Kidney capillary endothelial cell (primary cell): ENCODE measurements at places on chromosomes 6 and 20.
A peak's percentile ranks its signal among the peaks of the same experiment; 100 is the strongest.

DNA sequence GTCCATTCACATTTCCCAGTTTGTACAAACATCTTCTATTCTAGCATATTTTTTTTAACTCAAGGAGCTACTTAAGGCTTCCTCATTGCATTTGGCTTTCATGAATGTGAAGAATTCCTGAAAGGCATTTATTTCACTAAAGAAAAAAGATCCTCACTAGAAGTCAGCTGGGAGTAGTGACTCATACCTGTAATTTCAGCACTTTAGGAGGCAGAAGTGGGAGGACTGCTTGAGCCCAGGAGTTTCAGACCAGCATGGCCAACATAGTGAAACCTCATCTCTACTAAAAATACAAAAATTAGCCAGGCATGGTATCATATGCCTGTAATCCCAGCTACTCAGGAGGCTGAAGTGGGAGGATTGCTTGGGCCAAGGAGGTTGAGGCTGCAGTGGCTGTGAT, 30.9 kb upstream of the XRN2 start:
- no peak for DNase-seq

DNA sequence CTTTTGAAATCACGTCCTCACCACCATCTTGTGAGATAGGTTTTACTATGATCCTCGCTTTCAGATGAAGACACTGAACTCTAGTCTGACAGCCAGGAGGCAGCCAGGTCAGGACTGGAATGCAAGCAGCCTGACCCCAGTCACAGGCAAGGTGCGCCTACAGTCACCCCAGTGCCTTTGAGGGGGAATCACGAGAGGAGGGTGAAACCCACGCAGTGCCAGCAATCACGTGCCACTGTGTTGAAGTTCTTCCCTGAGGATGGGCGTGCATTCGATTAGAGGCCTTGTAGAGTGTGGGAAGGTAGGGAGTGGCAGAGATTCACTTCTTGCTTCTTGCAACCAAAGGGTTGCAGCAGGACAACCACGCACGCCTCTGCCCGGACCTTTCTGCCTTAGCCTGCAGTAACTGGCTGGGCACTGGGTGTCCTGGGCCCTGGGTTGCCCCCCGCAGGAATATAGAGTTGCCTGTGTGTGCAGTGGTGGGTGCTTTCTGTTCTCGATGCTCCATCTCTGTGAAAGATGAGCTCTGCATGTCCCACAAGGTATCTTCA, 33.7 kb upstream of the IRF4 start:
- no peak for DNase-seq

DNA sequence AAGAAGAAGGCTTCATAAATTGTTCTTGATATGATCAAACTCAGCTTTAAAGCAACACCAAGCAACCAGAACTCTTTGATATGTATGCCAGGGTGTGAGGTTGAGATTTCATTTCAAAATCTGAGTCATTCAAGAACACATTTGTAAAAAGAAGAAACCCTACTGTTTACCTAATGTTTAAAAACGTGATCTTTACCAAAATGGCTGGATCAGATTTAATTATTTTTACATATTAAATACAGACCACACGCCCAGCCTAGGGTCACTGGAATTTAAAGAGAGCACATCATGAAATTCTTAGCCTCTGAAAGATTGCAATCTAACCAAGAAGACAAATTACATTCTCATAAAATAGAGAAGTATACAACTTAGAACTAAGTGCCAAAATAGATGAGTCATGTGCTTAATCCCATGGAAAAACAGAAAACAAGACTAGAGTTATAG, 206.8 kb upstream of the SMLR1 start:
- DNase-seq, result no peak

DNA sequence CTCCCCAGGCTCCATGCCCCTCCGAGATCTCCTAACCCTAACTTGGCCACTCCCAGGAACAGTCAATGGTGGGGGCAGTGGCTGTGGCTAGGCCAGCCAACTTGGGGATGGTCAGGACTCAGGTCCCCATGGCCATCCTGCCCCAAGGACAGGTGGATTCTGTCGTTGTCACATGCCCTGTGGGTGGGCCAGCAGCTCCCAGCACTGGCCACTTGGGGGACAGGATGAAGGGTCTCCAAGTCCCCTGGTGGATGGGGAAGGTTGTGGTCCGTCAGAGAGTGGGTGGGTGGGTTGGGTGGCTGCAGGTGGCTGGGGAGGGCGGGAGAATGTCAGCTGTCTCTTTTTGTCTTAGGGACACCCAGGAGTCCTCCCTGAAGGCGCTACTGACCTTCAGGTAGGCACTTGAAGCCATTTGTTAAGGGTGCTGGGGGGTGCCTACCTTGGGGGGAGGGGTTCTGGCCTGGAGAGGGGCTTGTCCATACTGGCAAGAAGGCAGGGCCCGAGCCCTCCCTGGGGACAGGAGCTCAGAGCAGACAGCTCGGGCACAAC, 5.5 kb downstream of the COL9A3 start:
- DNase-seq, result no peak

GRCh38 chr6:148166339-148166968, 176.2 kb upstream of the SASH1 start:
- DNase-seq, result peak; percentile 65

DNA sequence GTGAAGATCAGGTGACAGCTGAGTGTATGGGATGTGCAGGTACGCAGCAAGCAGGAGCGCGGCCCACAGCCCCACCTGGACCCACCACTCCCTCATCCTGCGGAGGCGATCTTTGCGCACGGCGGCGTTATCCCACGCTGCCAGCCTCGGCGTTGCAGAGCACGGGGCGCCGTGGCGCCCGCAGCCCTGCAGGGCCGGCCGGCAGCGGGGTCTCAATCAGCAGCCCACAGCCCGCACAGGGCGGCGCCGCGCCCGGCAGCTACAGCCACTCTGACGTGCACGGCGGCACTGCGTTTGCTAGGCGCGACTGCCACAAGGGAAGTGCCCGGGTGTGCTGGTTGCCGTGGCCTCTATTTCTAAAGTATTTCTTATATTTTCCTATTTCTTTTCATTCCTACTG, 46.9 kb downstream of the LAMA2 start:
- no peak for DNase-seq

GRCh38 chr6:43990627-43991619, 136.3 kb downstream of the MRPL14 start:
- DNase-seq, result no peak

DNA sequence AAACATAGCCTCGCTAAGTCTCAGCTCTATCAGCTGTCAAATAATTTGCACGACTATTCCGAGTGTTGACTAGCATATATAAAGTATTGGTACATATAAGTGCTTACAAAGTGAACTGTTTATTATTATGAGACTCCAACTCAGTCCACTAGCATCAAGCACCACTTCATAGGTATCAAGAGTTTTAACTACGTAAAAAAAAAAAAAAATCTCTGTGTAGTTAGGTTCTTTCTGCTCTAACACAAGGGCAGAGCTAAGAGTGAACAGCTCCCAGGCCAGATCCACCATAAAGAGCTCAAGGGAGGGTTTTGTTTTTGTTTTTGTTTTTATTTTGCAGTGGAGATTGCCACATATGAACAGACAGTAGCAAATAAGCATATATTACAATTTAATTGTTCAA, 309.8 kb upstream of the SGK1 start:
- DNase-seq, result no peak

DNA sequence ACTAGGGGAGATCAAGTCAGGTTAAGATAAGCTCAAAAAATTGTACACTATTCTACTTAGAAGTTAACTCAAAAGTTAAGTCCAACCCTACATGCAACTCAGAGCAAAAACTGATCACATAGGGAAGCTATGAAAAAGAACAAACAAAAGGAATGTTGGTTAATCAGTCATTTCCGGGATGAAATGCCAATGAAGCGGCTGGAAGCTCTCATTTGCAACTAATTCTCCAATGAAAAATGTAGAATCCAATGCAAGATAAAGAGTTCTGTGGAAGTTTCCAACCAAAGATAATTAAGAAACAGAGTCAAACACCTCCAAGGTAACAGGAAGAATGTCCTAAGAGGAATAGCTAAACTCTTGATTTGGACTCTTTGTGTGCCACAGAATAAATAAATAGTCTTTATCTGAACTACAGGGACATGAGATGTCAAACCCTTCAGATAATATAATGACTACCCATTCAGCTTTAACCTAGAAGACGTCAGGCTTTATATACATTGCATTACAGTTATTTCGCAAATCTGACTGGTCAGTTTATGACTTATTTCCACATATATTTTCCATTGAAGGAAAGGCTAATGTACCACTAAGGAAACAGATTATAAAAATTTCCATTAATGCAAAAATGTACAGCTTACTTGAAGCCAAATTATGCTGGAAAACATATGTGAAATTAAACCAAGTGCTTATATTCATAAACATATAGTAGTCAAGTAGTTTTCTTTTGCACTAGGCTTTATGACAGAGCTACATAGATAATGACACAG, 48.0 kb upstream of the DST start:
- no peak for DNase-seq

- DNase-seq, result no peak
These were observed 103.1 kb upstream of the ADGRF1 start for GRCh38 chr6:47145212-47145611.

- DNase-seq, result no peak
These were observed 44.0 kb downstream of the PTPRA start for GRCh38 chr20:2917266-2917665.

DNA sequence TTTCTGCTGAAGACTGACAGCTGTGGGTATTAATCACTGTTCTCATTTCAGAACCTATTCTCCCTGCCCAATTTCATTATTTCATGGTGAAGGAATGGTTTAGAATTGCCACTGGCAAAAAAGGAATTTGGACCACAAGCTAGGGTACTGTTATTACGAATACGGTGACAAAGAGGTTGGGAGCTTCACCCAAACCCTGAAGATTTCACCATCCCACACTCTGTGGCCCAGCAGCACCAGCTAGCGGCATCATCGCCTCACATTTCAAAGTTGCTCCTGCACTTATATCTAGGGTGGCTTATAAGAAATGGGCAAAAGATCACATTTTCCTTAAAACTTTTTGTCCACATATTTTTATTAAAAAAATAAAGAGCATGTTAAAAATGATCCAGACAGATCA, 236.1 kb downstream of the SYNDIG1 start:
- no peak for DNase-seq

GRCh38 chr6:41577356-41578216, 31.4 kb downstream of the FOXP4 start:
- DNase-seq, result no peak

DNA sequence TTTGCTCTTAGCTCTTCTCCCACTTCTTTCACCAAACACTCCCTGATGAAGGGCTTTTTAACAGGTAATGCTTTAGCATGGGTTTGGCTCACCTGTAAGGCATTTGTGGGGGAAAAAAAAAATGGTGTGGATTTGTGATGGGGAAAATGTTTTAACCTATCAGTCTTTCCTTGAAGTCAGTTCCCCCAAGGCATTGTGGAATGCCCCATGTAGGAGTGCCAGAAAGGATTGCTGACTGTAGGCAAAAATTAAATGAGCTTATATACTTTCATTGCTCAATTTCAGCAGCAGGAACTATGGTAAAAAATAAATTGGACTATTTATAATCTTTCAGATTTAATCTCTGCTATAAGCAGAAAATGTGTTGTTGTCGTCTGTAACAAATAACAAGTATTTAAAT, 10.6 kb upstream of the SASH1 start:
- DNase-seq, result no peak

DNA sequence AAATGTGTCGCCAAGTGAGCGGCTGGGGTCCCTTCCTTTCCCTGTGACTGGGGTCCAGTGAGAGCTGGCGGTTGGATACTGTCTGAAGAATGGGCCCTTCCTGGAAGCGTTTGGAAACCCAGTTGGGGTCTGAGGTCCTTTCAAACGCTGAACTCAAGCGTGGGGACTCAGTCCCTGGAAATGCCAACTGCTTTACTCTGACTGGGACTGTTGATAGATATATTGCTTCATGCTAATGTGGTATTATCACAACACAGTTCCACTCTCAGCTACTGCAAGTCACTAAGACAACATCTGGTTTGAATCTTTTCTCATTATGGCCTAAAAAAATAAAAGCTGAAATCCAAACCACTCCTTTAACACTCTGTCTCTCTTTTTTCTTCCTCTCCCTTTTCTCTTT, 23.7 kb upstream of the PSMF1 start:
- DNase-seq, result no peak

DNA sequence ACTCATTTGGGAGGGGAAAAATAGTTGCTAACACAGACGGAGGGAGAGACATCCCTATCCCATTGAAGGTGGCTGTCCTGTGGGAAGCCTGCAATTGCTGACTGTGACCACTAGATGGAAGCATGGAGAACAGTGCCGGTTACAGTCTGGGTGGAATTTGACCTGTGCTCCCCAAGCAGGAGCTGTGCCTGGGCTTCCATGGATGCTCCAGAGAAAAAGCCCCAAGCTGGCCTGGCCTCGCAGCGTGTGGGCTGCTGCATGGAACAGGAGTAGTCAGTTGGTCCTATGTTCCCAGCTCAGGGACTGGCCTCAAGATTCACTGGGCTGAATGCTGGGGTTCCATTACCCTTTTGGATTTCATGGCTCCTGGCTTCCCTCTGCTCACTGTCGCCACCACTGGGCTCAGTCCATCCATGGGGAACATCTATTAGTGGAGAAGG, 116.3 kb upstream of the CHD6 start:
- peak; percentile 30 for DNase-seq

GRCh38 chr6:106574741-106575458, 54.4 kb downstream of the RTN4IP1 start:
- DNase-seq, result peak; percentile 47

DNA sequence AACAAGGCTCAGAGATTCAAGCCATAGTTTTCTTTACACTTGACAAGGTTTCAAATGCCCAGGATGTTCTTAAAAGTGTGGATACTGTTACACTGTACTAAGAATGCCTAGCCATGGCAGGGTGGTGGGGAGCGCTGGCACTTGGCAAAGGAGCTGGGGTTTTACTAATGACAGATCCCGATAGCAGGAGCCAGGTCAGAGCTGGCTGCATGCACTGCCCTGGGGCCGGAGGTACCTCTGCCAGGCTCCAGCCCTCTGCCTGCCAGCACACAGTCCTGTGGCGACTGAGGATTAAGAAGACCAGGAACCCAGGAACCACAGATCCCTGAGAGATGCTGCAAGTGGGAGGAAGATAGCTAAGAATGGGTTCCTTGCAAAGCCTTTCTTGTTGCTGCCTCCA, 260.3 kb downstream of the ALDH8A1 start:
- DNase-seq, result no peak

DNA sequence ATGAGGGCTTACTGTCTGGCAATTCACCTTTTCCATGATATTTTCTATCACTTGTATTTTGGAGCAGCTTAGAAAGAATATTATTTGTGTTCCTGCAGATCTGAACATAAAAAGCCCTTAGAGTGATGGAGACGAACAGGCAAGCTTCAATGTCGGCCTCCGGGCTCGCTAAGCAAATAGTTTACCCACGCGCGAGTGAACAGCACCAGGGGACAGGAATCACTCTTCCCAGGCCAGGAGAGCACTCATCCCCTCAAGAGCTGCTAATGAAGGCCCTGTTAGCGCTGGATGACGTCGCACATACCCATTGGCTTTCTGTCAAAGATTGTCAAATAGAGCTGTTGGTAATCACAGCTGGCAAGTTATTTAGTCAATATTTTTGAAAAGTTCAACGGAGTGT, 395.7 kb downstream of the ZFAND3 start:
- DNase-seq, result no peak

DNA sequence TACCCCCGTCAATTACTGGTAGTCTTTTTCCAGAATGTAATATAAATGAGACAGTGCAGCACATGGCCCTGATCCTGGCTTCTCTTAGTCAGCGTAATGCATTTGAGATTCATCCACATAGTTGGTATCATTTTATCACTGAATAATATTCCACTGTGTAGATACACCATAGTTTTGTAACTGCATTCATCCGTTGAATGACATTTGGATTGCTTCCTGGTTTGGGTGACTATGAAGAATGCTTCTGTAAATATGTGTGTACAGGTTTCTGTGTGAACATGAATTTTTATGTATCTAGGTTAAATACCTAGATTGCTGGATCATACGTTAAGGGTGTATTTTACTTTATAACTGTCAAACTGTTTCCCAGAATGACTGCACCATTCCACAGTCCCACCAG, 62.6 kb upstream of the STMND1 start:
- no peak for DNase-seq
